ENCODE measurements at places on chromosomes 5 and 9.

DNA sequence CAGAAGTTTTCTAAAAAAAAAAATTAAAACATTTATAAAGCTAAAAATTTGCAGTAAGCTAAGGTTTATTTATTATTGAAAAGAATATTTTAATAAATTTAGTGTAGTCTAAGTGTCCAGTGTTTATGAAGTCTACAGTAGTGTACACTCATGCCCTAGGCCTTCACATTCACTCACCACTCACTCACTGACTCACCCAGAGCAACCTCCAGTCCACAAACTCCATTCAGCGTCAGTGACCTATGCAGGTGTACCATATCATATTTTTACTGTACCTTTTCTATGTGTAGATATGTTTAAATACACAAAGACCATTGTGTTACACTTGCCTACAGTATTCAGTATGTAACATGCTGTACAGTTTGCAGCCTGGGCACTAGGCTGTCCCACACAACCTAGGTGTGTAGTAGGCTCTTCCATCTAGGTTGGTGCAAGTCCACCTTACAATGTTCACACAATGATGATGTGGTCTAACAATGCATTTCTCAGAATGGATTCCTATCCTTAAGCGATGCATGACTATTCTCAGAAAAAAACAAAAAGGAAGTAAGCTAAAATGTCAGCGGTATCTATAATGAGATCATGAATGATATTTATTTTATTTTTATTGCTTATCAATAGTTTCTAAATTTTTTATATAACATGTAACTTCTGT lies 336.7 kb downstream of the AGTPBP1 start:
- no peak for DNase-seq
- no peak overlapping the region for H3K4me3 ChIP-seq
- no peak overlapping the region for H3K27ac ChIP-seq
- no peaks in the 10 kb centered on the region for H3K36me3 ChIP-seq
- H3K27me3 ChIP-seq, result peaks cover 11% of the 10 kb centered on the region

DNA sequence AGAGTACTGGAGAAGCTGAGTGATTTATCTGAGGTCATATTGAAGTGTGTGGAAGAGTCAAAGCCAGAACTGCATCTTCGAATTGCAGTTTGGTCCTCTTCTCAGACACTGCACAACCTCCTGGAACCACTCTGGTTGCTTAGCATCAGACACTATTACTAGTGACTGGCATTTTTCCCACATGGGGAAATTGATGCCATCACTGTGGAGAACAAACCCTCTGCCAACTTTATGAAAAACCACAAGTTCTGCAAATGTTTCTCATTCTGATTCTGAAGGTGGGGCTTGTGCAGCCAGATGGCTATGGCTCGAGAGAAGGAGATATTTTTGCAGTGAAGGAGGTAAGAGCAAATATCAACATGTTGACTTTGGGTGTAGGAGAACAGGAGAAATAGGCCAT lies 67.2 kb downstream of the KCTD16 start:
- H3K27me3 ChIP-seq, result no peaks in the 10 kb centered on the region
- H3K27ac ChIP-seq, result no peak overlapping the region
- DNase-seq, result no peak

GRCh38 chr5:87069974-87070608 lies 197.6 kb upstream of the RASA1 start:
- no peaks in the 10 kb centered on the region for H3K36me3 ChIP-seq
- H3K4me3 ChIP-seq, result no peak overlapping the region
- DNase-seq, result no peak
- H3K27ac ChIP-seq, result no peak overlapping the region

DNA sequence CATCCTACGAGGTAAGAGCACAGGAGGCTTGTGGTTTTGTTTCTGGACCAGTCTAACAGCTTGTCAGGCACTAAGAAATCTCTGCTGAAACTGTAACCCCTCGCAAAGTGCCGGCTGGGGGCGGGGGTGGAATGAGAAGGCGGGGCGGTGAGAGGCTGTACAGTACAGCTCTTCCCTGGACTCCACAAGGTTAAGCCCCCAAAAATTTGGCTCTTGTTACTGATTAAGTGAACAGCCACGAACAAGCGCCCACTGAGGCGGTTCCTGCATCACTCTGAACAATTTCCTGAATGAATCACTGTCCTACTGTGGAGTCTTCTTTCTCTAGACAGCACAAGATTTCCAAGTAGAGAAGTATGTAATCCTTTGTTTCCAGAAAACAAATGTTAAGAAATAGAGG lies 6.8 kb downstream of the FBP2 start:
- no peak overlapping the region for H3K4me3 ChIP-seq
- H3K27ac ChIP-seq, result no peak overlapping the region
- no peaks in the 10 kb centered on the region for H3K27me3 ChIP-seq
- H3K4me1 ChIP-seq, result peaks cover 9% of the 10 kb centered on the region
- H3K36me3 ChIP-seq, result no peaks in the 10 kb centered on the region

GRCh38 chr5:117461403-117461802 lies 886.8 kb upstream of the SEMA6A start:
- H3K4me1 ChIP-seq, result no peaks in the 10 kb centered on the region
- no peak for DNase-seq
- H3K36me3 ChIP-seq, result no peaks in the 10 kb centered on the region
- H3K27me3 ChIP-seq, result no peaks in the 10 kb centered on the region
- H3K27ac ChIP-seq, result no peak overlapping the region

- H3K4me3 ChIP-seq, result no peak overlapping the region
- peak overlapping the region; percentile 65 for H3K27ac ChIP-seq
- H3K4me1 ChIP-seq, result peaks cover 7% of the 10 kb centered on the region
- no peak for DNase-seq
Measured at GRCh38 chr5:147169399-147169798, 65.4 kb upstream of the STK32A start.

DNA sequence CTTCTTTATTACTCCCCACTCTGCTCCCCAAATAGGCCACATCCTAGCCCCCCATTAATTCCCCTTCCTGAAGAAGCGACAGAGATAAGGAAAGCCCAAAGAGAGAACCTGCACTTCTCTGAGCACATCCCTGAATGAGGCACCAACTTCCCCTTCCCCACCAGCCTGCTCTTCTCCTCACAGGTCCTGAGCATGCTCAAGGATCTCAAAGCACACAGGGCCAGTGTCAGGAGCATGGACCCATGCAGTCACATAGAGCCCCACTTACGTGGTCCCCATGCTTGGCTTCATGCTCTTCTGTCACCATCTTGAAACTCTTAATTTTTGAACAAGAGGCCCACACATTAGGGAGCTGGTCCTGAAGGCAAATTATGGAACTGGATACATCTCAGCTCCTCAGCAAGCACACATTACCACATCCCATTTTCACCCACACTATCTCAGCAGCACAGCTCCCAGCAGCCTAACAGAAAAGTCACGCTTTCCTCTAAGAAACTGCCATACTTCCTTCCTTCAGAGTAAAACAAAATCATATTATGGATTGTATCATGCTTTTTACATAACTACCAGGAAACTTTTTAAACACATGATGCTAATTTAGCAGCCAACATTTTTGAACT lies 99.8 kb downstream of the NFIB start:
- no peak overlapping the region for H3K4me3 ChIP-seq
- DNase-seq, result no peak
- no peaks in the 10 kb centered on the region for H3K27me3 ChIP-seq
- H3K27ac ChIP-seq, result no peak overlapping the region
- no peaks in the 10 kb centered on the region for H3K4me1 ChIP-seq

- no peak overlapping the region for H3K27ac ChIP-seq
- DNase-seq, result no peak
- H3K27me3 ChIP-seq, result no peaks in the 10 kb centered on the region
- no peak overlapping the region for H3K4me3 ChIP-seq
Measured at GRCh38 chr5:84729326-84729725, 344.6 kb upstream of the EDIL3 start.

GRCh38 chr5:42993516-42994245 lies 46.4 kb downstream of the ANXA2R start:
- H3K27me3 ChIP-seq, result no peaks in the 10 kb centered on the region
- peak overlapping the region; percentile 60 for H3K4me3 ChIP-seq
- no peaks in the 10 kb centered on the region for H3K36me3 ChIP-seq
- peak overlapping the region; percentile 97 for H3K27ac ChIP-seq
- peak; percentile 88 for DNase-seq

DNA sequence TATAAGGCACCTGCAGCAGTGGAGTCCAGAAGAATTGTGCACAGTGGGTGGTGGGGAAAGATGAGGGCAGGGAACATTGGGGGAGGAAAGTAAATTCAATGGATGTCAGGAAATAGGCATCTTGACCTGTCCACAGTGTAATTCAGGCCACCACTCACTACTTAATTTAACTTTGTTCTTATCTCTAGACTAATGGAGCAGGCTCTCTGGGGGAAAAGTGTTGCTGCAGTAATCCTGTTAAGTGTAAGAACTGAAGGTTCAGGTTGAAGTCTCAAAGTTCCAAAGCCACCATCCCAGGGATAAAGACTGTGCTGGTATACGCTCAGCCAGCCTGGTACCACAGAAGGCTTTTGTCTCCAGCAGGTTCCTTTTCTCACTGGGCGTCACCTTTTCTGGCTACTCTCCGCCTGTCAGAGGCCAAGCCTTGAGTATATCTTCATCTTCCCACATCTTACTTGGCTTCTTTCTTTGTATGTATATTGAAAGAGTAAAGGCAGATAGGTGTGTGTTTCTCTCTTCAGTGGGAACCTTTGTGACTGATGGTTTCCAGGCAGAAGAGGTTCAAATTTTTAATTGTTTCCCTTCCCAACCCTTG lies 150.9 kb upstream of the DMRT1 start:
- no peaks in the 10 kb centered on the region for H3K36me3 ChIP-seq
- H3K4me1 ChIP-seq, result no peaks in the 10 kb centered on the region
- H3K27me3 ChIP-seq, result no peaks in the 10 kb centered on the region
- no peak overlapping the region for H3K27ac ChIP-seq
- DNase-seq, result no peak

DNA sequence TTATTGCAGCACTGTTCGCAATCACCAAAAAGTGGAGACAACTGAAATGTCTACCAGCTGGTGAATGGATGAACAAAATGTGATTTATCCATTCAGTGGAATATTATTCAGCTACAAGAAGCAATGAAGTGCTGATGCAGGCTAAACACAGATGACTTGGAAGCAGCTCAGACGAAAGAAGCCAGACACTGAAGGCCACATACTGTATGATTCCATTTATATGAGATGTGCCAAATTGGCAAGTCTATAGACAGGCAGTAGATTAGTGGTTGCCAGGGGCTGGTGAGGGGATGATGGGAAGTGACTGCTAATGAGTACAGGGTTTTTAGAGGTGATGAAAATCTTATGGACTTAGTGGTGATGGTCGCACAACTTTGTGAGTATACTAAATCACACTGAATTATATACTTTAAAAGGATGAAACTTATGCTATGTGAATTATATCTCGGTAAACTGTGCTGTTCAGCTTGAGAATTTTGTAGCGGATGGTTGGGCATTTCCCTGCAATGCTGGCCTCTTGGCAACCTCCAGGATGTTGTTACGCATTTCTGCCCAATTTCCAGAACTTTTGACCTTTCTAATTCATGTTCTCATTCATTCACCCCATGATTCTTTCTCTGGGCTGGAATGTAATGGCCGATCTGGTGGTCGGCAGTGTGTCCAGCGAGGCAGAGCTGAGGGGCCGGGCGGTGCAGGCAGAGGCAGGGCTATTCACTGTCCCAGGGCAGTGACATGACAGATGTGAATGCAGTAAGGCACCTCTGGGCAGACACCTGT lies 22.0 kb upstream of the WNK2 start:
- H3K36me3 ChIP-seq, result no peaks in the 10 kb centered on the region
- H3K27me3 ChIP-seq, result no peaks in the 10 kb centered on the region
- DNase-seq, result no peak
- no peak overlapping the region for H3K4me3 ChIP-seq

DNA sequence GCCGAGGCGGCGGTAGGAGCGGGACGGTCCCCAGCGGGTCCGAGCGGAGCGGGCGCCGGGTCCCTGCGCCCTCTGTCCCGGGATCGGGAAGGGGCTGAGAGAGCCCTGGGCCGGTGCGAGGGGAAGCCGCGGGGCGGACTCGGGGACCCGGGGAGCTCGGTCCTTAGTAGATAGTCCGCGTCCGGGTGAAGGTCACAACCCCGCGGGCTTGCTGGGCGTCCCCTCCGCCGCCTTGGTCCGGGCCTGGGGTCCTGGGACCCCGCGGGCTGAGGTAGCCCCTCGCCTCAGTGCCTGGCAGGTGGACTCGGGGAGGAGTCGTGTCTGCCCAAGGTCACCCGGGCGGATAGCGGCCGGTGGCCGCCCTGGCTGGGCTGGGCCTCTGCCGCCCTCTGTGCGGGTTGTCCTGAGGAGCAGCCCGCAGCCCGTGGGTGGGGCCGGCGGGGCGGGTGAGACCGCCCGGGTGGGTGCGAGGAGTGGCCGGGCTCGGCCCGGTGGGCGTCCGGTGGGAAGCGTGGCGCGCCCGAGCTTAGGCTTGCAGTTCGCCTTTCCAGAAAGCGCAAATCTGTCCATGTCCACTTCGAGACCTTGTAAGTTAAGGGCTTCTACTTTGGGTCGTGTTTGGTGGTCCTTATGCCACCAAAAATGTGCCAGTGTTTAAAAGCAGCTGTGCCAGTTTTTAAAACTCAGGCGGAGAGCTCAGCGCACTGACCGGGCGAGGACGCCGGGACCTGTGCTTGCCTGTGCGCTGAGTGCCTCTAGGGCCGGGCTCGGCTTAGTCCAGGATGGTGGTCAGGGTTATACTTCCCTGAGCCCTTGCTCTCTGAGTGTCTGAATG lies 554 bp downstream of the SDHA start:
- no peaks in the 10 kb centered on the region for H3K36me3 ChIP-seq
- peak; percentile 91 for DNase-seq
- H3K4me3 ChIP-seq, result peak overlapping the region; percentile 92
- H3K27me3 ChIP-seq, result no peaks in the 10 kb centered on the region
- peaks cover 83% of the 10 kb centered on the region for H3K4me1 ChIP-seq

DNA sequence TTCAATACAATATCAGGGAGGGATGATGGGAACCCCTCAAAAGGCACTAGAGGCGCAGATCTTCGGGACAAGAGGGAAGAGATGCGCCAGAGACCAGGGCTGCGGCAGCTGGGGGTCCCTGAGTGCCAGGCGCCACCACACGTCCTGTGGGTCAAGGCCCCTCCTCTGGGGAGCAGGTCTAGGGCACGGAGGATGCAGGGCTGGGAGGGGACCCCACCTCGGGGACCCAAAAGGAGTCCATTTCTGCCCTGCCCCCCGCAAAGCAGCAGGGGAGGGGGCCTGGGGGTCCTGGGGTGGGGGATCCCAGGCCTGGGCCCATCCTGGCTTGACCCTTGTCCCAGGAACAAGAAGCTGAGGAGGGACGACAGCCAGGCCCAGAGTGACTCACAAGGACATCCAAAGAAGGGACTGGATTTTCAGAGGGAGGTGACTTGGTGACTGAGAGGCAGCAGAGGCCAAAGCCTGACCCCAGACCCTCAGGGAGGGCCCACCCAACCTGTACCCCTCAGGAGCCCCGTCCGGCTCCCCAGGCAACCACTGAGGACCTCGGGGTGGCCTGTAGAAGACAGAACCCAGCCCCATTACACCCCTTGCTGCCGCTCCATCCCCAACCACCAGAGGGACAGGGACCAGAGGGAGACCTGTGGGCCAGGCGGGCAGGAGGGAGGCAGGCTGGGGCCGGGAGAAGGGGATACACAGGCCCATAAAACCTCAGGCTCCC lies 54.2 kb downstream of the LRSAM1 start:
- peaks cover 27% of the 10 kb centered on the region for H3K4me1 ChIP-seq
- H3K27ac ChIP-seq, result no peak overlapping the region
- DNase-seq, result no peak
- H3K4me3 ChIP-seq, result no peak overlapping the region
- no peaks in the 10 kb centered on the region for H3K27me3 ChIP-seq

GRCh38 chr9:34578241-34579103 lies 11.1 kb downstream of the CNTFR start:
- no peak for DNase-seq
- H3K4me3 ChIP-seq, result peak overlapping the region; percentile 13
- peak overlapping the region; percentile 51 for H3K27ac ChIP-seq
- peaks cover 47% of the 10 kb centered on the region for H3K4me1 ChIP-seq
